ENCODE measurements at places on chromosomes 6 and 20.

- no peak for DNase-seq
These were observed 63.4 kb downstream of the TRAM2 start for GRCh38 chr6:52513464-52513863.

GRCh38 chr20:19975901-19976300 lies 41.3 kb upstream of the NAA20 start:
- no peak for DNase-seq

DNA sequence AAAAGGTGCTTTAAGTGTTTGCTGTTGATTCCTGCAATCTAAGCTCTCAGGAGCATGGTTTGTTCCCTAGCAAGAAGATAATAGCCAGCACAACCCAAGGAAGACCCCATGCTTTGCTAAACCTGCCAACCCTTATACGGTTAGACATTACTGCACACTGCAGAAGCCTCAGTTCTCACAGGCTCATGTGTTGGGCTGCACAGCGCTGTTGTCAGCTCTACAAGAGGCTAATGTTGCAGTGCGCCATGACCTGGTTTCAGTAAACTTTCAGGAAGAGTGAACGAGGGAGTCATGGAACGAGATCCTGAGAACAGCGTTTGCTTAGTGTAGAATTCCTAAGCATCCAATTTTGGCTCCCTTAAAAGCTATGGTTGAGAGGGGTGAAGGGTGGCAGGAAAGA lies 218.5 kb downstream of the ARHGAP18 start:
- DNase-seq = no peak

GRCh38 chr6:109510358-109510757 lies 27.3 kb upstream of the ZBTB24 start:
- no peak for DNase-seq

DNA sequence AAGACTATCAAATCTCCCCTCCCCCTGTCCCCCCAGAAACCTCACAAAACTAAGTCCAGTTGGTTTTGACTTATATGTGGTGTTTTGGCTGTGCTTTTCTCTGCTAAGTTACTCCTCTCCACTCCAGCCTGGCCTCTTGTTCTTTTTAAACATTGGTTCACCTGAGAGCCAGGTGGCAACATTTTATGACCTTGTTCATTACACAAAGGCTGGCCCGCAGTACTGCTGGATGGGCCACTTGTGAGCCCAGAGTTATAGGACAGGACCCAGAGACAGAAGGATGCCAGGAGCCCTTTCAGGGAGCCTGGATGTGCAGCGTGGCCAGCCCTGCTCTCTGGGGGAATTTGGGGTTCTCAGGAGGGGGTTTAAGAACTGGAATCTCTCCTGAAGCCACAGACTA lies 90.0 kb downstream of the RAMACL start:
- DNase-seq = no peak

GRCh38 chr6:152246554-152247337 lies 390.4 kb downstream of the SYNE1 start:
- DNase-seq = no peak
